ENCODE measurements at places on chromosomes 5 and 9.

DNA sequence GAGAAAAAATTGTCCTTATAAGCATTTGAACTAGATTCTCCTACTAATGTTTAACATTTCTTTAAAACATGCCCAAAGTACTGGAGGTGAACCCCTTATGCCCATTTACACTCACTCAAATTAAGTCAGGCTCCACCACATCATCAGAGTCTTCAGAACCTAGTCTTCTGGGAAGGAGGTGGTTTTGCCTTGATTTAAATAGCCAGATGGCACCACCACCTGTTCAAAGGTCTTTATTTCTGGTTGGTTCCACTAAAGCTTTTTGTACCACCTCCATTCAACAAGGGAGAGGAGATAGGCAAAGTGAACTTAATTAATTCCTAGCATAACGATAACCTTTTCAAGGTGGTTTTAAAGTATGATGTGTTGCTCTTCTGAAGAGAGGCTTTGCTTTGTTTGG, 189.5 kb downstream of the SLF1 start:
- no peak for DNase-seq

GRCh38 chr9:116278326-116278725, 124.7 kb downstream of the PAPPA start:
- no peak for DNase-seq

DNA sequence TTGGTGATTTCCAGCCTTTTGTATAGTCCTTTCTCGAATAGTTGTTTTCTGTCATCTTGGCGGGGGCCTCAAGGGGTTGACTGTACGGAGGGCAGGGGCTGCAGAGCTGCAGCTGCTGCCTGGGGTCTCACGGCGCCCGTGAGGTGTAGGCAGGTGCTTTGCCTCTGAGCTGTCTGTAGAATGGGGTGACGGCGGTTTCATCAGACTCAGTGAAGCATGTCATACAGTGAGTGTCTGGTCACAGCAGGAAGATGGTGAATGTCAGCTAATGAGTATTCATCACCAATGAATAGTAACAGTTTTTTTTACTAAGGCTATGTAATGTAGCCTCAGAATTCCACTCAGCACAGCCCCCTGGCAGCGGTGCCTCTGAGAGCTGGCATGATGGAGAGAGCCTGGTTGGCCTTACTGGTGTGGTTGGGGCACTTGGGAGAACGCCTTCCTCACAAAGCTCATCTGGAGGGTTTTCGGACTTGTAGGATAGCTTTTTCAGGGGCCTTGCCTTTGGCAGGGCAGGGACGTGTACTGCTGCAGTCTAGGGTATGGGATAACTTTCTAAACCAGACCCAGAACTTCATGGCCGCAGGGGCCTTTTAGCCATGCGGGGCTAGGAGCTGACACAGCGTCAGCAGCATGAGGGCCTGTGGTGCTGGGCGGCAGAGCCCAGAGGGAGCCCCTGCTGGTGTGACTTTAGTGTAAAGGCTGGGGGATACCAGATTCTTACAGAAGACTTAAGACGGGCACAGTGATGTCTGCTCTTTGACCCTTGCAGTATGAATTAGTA, 15.0 kb downstream of the TENT4A start:
- DNase-seq: no peak

DNA sequence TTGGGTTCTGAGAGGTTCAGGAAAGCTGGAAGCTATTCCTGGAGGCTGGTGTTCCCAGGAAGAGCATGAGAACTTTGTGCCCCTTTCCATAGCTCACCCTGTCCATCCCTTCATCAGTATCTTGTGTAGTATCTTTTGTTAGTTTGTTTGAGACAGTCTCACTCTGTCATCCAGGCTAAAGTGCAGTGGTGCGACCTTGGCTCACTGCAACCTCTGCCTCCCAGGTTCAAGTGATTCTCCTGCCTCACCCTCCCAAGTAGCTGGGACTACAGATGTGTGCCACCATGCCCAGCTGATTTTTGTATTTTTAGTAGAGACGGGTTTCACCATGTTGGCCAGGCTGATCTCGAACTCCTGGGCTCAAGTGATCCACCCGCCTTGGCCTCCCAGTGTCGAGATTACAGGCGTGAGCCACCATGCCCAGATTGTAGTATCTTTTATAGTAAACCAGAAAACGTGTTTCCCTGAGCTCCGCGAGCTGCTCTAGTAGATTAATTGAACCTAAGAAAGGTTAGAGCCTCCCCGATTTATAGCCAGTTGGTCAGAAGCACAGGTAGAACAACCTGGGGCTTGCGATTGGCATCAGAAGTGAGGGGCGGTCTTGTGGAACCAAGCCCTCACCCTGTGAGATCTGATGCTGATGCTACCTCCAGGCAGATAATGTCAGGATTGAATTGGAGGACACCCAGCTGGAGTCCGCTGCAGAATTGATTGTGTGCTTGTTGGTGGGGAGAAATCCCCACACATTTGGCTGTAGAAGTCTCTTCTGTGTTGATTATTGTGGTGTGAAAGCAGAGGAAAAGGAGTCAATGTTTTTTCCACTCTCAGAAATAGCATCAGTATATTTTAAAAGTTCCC, 32.3 kb downstream of the ATP6V0E1 start:
- no peak for DNase-seq

DNA sequence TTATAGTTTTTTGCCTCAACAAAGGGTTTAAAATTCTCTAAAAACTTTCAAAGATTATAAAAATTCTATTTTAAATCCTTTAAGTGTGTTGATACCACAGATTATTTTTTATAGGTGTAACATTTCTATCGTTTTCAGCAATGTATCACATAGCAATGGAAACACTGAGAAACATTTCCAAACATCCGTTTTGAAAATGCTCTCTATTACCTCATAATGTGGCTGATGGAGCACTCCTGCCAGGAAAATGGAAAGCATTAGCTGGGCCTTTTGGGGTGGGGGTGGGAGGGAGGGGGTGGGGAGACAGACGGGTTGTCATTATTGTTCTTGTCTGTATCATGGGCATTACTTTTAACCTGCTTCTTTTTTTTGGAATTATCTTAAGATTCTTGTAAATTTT, 516.5 kb downstream of the ACTL7B start:
- no peak for DNase-seq

DNA sequence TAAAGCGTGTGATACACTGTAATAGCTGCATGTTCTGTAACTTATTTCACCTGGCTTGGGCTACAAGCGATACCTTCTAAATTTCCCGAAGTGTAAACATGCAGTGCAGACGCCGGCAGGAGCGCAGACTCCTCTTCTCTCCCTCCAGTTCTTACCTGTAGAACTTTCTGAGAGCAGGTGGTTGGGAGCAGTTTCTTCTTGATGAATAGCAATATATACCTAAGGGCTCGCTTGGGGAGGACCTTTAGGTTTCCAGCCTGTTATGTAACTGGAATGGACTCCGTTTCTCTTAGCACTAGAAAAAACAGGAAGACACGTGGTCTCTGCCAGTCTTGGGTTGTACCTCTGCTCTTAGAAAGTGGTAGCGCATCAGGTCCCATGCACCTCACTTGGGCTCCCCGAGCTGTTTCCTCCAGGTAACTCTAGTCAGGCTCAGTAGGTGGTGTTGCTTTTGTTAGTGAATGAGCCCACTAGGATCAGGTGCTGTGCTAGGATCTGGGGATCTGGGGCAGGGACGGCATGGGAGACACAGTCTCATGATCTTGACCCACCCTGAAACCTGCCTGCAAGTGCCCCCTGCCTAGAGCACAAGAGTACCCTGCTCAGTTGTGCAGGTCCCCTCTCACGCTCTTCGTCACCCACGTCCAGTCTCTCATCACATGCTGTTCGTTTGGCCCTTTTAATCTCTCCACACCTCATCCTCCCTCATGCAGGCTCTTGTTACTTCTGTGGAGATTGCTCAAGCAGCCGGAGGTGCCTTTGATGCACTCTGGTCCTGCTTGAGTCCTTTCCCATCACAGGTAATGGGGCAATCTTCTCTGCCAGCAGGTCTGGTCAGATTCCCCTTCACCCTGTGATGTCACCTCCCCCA, 2.8 kb downstream of the TENT4A start:
- no peak for DNase-seq

DNA sequence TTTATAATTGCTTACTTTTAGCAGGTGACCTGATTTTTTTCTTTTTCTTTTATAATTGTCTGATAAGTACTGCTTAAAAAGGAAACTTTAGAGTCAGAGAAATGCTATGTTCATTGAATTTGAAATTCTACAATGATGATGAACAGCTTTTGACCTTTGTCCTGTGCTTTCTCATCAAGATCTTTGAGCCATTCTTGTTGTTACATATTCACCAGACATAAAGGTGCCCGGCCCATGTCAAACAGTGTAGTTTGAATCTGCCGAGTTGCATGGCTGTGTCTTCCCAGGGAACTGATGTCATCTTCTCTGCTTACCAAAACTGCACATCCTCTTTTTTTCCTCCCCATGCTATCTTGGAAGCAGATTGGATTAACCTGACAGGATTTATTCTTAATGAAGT, 163.6 kb downstream of the LRRC70 start:
- DNase-seq: no peak

DNA sequence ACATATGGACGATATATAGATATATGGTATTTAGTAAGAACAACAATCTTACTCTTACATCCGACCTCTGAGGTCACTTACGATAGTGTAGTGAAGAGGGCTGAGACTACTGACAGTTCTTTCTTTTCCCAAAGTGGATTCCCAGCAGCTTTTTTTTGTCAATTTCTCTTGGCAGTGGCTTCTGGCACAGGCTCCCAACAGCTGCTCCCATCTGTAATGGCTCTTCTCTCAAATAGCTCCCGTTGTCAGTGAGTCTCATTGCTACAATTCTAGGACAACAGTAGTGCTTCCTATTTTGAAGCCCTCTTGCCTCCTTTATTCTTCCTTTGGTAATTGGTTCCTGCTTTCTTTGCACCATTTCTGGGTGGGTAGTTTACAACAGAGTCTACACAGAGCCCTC, 68.4 kb downstream of the SLC25A46 start:
- no peak for DNase-seq

GRCh38 chr5:79612667-79613198, 492 bp downstream of the TENT2 start:
- no peak for DNase-seq

GRCh38 chr9:98808411-98808815, 943 bp downstream of the GALNT12 start:
- DNase-seq: no peak

DNA sequence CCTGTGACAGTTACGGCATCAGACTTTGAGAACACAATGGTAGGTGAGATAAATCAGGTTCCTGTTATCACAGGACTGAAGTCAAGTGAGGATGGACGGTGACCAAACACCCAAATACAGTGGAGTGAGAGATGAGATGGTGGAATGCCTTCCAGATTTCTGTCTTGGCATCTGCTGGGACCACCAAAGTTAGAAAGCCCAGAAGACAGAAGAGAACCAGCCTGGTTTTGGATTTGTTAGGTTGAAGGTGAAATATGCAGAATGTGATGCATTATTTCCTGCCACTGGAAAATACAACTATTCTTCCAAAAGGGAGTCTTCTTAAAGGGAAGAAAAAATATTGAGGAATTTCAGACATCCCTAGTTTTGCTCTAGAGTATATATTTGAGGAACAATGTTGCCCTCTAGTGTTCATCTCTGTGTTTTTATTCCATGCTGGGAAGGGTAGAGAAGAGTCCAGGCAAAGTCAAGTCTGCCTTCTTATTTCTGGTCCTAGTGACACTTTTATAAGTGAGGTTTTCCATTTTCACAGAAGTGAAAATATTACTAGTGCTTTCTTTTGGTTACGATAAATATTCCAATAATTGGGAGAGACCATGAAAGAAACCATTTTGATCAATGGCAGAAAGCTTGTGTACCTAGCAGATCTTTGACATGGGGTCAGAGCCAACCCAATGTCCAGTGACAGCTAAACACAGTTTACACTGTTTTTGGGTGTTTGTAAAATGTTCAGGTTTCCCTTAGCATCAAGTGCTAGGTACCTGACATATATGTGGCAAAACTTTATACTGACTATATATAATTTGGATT, 142.3 kb upstream of the ANKH start:
- DNase-seq: no peak

- DNase-seq: no peak
Measured at GRCh38 chr5:81556809-81557208, 162.9 kb upstream of the ACOT12 start.

DNA sequence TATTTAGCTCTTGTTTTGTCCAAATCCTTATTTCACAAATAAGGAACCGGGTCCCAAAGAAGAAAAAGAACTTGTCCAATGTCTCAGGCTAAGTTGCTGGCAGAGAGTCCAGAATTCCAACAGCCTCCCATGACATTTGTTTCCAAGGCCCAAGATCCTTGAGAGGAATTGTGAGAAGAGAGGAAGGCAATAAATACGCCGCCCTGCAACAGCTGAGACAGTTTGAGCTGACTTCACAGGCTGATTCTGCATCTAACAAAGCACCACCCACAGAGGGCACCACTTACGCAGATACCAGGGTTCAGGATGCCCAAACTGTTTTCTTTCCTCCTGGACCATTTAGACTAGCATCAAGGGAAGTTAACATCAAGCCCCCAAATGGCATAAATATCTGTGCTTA, 211.3 kb downstream of the FAM114A2 start:
- DNase-seq: no peak

DNA sequence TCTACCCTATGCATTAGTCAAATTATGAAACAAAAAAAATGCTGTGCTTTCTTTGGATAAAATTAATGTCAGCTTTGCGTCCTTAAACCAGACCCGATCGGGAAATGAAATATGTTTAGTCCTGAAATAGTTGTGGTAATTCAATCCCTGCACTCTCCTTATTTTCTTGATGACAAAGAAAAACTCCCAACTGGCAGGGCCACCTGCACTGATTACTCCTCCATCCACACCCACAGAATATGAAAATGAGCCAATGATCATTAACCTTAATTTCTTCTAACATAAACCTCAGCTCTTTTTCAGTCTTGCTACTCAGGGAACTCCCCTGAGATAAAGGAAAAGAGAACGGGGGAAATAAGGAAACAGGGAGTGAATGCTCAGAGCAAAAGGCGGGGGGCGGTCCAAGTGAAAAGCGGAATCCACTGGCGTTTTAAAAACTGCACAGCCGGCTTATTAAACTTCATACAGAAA, 245.3 kb downstream of the BNC2 start:
- DNase-seq: no peak

- no peak for DNase-seq
Measured at GRCh38 chr5:19172926-19173470, 815.0 kb downstream of the CDH18 start.

DNA sequence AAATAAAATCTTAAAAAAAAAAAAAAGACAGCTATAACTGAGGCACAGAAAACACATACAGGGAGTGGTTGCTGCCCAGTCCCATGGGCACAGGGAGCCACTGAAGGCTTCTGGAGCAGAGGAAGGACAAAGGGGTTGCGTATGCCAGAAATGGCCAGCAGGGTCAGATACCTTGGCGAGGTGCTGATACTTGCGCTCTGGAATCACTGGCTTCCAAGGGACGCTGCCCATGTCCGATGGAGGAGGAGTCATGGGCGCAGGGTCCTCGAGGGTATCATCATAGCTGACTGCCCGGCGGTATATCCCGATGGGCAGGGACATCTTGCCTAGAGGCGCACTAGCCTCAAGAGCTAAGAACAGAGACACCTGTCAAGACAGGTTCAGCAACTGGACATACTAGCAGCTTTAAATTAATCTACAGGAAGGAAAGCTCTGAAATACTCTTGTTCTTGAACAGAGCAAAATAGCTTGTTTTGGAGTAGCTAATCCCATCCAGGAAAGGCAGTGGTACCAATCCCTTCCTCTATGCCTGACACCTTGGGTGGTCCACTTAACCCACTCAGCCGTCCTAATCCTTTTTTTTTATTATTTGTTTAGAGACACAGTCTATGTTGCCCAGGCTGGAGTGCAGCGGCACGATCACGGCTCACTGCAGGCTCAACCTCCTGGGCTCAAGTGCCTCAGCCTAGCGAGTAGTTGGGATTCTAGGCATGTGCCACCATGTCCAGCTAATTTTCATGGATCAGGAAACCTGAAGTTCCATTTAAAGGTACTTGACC, 6.0 kb downstream of the KIAA1191 start:
- no peak for DNase-seq

Data from T follicular helper cell (primary cell).